Activated naive CD4-positive, alpha-beta T cell (primary cell): ENCODE measurements at places on chromosomes 11 and 22.

DNA sequence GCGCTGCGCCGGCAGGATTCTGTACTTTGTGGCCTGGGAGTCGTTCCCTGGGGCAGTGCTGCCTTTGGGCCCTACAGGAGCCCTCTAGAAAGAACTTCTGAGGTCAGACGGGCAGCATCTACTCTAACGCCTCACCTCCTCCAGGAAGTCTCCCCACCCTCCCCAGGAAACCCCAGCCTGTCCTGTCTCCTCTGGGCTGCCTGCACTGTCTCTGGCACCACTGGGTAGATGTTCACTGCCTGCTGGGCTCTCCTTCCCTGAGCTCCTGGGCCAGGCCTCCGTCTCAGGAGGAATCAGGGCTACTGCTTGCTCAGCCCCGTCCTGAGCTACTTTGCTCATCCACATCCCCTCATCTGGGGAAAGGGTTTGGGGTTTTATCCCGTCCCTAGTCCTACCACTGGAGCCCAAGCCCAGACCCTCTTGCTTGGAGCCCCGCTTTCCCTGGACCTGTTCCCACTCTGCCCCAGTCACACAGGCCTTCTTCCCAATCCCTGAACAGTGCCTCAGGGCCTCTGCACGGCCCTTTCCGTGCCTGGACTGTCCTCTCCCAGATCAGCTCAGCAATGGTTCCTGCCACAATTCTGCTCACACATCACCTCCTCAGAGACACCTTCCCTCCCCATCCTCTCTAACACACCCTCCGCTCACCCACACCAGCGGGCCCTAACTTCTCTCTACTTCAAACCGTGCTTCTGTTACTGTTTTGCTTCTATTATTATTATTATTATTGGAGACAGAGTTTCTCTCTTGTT, 11.3 kb upstream of the TREH start:
- no peak for DNase-seq

DNA sequence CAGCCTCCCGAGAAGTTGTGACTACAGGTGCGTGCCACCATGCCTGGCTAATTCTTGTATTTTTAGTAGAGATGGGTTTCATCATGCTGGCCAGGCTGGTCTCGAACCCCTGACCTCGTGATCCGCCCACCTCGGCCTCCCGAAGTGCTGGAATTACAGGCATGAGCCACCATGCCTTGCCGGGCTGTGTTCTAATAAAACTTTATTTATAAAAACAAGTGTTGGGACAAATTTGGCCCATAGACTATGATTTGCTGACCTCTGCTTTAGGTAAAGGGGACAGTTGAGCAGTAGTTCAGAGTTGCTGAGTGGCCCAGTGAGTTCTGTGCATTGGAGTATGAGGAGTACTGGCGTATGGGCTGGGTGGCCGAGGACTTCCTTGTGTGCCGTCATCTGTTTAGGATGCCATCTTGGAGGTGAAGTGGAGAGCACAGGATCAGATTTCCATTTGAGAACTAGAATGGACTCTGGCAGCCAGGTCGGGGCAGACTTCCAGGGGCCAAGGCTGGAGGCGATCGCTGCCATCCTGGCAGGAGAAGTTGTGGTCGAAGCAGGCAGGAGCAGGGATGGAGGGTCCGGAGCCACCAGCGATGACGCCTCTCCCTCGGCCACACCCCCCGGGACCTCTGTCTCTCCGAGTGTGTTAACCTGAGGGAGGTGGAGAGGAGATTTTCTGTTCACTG, 43.8 kb downstream of the FBLN1 start:
- DNase-seq, result no peak

GRCh38 chr11:37504921-37505320, 906.9 kb upstream of the RAG2 start:
- DNase-seq, result no peak

GRCh38 chr11:34284811-34285481, 72.9 kb downstream of the ABTB2 start:
- no peak for DNase-seq

DNA sequence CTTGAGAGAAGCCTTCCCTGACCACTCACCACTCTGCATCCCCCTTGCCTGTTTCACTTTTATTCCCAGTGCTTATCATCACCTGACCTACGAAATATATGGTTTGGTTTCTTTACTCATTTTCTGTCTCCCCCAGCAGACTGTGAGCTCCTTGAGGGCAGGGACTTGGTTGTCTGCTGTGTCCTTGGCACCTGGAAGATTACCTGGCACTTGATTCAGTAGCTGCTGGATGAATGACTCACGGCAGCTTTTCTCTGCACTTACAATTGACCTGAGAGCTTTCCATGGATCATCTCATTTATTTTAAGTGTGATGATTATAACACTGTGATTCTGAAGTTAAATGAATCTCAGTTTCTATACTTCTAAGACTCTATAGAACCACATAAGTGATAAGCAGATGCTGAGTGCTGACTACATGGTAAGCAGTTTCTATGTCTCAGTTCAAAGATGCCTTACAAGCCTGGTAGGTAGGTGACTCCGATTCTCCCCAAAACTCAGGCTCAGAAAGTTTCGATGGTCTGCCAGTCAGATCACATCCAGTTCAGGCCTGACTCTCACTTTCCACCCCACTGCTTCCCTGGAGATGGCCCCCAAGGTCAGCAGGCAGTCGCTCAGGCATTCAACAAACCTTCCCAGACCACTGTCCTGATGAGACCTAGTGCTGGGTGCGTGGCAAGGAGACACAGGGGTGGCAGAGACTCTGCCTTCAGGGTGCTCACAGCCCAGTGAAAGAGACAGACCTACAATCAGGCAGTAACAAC, 11.6 kb downstream of the IL2RB start:
- DNase-seq, result no peak

DNA sequence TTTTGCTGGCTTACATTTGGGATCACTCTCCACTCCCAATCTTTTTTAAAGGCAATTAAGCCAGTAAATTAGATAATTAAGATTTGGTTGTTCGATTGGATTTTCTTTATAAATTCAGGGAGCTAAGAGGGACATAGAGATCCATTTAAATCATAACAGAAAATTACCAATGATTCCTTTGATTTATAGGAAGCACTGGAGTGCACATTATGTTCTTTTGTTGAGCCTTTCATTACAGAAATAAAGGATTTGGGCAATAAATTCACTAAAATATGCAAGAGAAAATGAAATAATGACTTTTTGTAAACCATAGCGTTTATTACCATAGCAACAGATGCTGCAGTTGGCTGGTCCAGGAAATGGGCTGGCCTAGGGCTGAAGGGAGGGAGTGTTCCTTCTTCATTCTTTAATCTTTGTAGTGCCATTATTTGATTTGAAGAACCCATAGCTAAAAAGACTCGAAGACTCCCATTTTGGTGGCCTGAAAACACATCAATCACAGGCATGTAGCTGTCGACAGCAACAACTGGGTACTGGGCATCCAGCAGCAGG, 73.0 kb downstream of the C2CD3 start:
- DNase-seq, result no peak

GRCh38 chr11:74685905-74686304, 45.3 kb downstream of the CHRDL2 start:
- DNase-seq, result no peak

DNA sequence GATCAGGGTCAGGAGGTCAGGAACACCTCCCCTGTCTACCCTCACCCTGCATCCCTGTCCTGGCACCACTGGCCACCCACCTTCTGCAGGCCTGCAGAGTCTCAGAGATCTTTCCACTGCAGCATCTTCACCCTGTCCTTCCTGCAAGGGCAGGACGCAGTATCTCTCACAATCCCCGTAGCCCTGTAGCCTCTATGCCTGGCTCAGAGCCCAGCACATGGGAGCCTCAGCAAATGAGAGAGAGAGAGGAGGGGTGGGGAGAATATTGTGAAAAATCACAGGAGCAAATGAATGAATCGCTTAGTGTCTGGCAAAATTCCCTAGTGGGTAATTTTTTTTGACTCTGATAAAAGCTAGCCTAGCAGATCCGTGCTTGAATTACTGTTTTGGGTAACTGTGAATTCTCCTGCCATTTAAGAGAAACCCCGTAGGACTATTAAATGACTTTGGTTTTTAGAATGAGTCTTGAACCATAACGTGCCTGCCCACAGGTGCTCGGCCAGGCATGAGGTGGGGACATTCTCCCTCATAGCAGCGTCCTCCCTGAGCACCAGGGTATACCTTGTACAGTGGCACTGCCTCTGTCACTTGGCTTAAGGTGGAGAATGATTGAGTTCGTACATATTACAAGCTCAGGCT, 91.5 kb downstream of the MORC2 start:
- DNase-seq, result no peak

GRCh38 chr11:75589933-75590332, 27.9 kb downstream of the SERPINH1 start:
- DNase-seq, result no peak

DNA sequence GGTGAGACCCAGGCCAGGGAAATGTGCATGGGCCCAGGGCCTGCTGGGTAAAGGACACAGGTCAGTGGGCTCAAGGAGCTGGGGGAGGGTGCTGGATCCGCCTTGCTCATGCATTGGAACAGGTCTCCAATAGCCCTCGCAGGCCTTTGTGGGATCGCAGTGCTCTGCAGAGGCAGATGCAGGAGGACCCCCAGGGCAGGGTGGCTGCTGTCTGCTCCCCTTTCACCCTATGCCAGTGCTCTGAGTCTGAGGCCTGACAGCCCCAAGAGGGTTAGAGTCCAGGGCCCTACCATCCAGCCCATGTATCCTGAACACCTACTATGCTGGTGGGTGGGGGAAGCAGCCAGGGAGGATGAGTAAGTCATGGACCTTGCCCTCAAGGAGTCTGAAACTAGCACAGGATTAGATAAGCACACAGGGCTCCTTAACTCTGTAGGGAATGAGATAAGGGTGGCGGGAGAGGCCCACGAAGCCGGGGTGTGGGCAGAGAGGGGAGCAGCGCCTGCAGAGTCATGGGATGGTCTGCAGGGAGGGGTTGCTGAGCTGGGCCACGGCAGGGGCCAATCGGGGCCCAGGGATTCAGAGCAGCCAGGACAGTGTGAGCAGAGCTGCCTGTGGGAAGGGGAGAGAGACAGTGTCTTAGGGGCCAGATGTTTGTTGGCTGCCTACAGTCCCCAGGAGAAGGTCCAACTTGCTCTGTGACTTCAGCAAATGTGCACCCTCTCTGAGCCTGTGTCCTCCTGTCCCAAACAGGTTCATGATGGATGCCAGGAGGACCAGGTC, 10.5 kb upstream of the EHD1 start:
- DNase-seq, result no peak

DNA sequence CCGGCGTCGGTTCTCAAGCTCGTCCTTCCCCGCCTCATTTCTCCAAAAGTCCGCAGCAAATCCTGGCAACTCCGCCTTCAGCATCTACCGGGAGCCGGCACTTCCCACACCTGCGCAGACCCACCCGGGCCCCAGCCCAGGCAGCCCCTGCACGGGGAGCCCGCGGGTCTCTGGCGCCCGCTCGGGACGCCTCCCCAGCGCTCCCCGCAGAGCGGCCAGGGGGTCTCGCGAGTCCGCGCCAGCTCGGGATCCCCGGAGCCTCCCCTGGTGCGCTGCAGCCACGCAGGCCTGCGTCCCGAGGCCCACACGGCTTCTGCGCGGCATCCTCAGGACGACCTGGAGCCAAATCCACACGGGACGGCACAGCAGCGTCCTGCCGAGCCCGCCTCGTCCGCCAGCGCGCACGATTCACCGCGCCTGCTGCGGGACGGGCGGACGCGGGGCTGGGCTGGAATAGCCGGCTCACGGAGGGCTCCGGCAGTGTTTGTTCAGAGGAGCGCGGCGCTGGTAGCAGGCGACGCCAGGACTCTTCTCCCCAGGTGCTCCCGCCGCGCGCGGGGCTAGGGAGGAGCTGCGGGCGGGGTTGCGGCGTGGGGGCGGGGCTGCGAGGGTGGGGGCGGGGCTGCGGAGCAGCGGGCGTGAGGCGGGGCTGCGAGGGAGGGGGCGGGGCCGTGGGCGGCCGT, 816 bp upstream of the PHRF1 start:
- no peak for DNase-seq

GRCh38 chr11:24543771-24544170, 46.9 kb downstream of the LUZP2 start:
- DNase-seq, result no peak

- no peak for DNase-seq
Observed at GRCh38 chr22:49234459-49234858, 593.2 kb downstream of the BRD1 start.

DNA sequence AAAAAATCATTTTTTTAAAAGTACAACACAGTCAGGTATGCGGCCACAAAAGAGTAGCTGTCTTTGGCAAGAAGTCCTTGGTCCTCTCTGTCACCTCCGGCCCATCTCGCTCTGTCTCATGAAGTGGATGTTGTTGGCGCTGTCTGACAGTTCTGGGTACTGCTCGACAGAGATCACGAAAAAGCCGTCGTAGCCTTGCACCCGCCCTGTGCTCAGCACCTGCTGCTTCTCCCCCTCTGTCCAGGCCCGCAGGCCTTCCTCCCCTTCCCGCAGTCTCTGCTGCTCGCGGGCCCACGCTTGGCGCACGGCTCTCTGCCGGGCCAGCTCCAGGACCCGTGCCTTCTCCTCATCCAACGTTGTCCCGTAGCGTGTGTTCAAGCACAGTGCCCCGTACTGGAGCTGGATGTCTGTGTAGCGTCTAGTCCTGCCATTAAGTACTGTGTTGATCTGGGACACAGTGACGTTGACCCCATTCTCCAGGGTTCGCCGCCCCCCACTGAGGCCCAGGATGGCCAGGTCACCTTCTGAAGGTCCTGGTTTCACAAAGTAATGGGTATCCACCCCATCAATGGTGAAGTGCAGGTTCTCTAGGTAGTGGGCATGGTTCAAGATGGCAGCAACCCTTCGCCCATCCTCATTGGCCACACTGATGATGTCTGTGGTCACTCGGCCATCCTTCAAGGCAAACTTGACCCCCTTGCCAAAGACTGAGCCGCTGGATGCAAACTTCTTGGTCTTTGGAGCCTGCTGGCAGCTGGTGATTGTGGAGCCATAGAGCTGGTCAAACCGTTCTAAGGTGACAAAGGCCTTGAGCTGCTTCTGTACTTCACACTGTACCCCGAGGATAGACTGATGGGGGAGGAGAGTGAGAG, 83.5 kb upstream of the NARS2 start:
- no peak for DNase-seq

DNA sequence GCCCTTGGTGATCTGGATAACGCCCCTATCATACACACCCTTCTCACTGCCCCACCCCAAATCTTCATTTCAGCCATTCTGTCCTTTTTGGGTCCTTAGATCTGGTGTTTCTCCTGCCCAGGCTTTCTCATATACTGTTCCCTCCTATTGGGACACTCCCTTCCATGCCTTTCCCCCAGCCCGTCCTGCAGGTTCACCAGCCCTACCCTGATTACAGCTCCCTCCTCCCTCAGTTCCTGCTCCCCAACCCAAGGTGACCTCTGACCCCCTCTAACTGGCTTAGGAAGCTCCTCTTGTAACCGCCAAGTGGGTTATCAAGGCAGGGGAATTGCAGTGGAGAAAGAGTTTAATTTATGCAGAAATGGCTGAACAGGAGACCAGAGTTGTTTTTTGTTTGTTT, 13.0 kb downstream of the MTFP1 start:
- DNase-seq, result no peak
